Activated CD8-positive, alpha-beta memory T cell treated with anti-CD3 and anti-CD28 coated beads for 24 hours (primary cell): ENCODE measurements at places on chromosomes 11 and 22.

DNA sequence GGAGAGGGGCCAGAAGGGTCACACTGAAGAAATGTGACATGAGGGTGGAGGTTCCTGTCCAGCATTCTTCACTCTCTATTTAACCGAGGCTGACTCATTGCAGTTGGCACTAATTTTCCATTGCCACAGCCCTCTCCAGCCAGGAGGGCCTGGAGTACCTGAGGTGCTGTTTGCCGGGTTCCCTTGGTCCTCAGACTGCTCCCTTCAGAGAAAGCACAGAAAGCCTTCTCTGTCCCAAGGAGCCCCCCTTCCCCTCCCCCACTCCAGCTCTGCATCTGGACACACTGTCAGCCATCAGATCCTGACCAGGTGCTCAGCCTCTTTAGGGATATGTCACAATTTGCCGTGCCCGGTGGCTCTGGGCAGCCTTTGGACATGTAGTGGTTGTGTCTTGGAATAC is 3.2 kb upstream of the C11orf91 start:
- DNase-seq = no peak

- no peak for DNase-seq
These were observed 110.3 kb upstream of the PITPNB start for GRCh38 chr22:28029201-28029948.

DNA sequence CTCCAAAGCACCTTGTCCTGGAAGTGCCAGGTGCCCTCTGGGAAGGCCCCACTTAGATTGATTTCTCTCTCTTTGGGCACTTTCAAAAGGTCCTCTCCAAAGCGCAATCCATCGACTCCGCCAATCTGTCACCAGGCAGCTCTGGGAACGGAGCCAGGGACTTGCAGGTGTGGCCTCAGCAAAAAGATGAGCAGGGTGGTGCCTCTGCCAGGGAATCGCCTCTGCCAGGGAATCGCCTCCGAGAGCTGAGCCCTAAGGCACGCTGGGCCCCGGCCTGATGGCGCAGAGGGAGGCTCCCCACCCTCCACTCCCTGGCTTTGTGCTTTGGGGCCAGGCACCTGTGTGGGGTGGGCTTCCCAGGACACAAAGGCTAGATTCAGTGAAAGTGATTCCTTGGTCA is 1391.3 kb downstream of the TBC1D22A start:
- no peak for DNase-seq

GRCh38 chr11:57499983-57500461 is 15.5 kb downstream of the SLC43A1 start:
- no peak for DNase-seq

DNA sequence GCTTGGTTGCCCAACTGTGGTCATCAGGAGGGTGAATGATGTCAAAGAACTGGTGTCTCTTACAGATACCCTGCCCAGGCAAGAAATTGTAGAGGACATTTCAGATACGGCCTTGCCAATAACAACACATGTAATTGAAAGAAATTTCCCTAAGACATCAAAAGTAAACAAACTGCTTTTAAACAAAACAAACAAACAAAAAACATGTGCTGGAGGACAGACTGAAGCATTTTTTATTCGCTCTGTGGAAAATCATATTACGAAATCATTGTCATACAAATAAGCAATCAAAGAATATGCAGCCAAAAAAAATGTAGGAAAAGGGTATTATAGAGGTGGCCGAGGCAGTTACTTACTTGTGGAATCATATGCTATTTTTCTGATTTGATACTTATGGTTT is 52.1 kb upstream of the MYEOV start:
- no peak for DNase-seq

DNA sequence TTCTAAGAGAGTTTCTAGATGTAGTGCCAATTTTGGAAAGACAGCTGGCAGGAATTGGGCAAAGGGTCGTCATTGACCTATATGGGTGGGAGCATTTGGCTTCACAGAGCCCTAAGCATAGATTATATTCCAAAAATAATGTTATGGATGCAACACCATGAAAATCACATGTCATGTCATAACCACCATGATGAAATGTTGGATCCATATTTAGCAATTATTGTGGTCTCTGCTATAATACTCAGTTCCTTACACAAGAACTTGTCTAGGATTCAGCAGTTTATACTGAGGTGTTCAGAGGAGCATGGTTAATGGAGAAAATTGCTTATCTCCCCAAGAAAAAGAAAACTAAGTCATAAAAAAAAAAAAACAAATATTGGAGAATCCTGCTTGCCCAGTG is 31.6 kb downstream of the NTM start:
- DNase-seq = no peak

DNA sequence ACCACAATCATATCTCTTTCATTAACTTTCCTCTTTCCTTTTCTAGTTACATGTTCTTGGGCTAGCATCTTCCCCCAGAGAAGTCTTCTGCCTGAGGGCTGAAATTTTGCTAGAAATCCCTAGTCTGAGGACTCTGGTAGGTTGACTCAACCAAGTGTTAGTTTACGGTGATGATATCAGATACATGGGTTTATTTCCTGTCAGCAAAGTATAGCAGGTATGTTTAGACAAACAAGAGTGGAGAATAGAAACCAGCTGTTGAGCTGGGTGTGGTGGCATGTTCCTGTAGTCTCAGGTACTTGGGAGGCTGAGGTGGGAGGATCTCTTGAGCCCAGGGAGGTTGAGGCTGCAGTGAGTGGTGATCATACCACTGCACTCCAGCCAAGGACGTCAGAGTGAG is 11.2 kb downstream of the FOLR1 start:
- DNase-seq = peak; percentile 15

- peak; percentile 61 for DNase-seq
These were observed 65.4 kb downstream of the MICAL2 start for GRCh38 chr11:12175694-12176241.

- no peak for DNase-seq
These were observed 343.9 kb upstream of the CADM1 start for GRCh38 chr11:115848080-115848479.

DNA sequence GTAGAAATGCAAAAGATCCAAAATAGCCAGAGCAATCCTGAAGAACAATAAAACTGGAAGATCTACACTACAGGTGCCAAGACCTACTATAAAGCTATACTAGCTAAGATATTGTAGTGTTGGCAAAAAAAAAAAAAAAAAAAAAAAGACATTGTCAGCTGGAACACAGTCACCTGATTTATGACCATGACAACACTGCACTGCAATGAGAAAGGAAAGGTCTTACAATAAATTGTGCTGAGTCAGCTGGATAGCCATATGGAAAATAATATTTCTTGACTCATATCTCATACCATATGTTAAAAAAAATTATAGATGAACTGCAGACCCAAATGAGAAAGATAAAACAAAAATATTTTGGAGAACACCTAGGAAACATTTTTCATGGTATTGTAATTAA is 3.1 kb upstream of the PANX3 start:
- DNase-seq = no peak

- no peak for DNase-seq
These were observed 133.4 kb downstream of the SWAP70 start for GRCh38 chr11:9797300-9797699.

DNA sequence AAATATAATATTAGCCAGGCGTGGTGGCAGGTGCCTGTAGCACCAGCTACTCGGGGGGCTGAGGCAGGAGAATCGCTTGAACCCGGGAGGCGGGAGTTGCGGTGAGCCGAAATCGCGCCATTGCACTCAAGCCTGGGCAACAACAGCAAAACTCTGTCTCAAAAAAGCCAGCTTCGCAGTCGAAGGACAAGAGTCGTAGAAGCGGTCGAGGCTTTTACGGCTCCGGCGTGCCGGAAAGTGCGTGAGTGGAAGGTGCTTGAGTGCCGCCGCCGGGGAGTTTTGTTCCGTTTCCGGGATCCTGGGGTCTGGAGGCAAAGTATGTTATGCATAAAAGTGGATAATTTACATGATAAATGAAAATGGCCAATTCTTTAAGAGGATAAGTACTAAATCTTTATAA is 43.6 kb downstream of the SYN3 start:
- DNase-seq = no peak

GRCh38 chr11:28098257-28098656 is 9.7 kb downstream of the KIF18A start:
- DNase-seq = no peak

- no peak for DNase-seq
These were observed 30.4 kb upstream of the TENM4 start for GRCh38 chr11:79471071-79471844.

DNA sequence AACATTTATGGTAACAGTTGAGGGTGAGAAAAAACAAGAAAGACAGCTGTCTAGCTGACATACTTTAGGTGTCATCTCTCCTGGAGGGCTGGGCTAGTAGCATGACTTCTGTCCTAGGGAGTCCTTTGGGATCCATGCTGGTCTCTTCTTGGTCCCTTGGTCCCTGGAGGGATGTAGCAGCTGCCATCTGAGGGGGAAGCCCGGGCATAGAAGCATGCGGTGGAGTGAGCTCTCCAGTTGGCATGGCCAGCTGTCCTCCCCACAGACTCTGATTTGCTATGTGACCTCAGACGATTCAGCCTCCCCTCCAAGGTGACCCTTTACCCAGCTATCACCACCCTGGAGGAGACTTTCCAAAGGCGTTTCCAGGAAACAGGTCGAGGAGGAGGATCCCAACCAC is 28.7 kb downstream of the POU2F3 start:
- no peak for DNase-seq

DNA sequence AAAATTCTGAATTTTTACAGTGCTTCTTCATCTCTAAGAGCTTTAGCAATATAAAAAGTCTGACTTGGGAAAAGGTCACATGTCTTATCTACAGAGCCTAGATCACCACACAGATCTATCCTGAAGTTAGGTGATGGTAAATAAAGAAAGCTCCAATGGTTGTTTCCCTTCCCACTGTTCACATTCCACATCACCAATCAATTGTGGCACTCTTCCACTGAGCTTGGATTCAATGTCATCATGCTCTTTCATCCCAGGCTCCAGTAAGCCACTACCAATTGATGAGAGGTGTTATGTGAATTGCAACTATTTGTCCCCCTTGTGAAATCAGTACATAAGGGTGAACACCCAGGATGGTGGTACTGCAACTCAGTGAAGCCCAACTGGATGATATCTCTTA is 47.8 kb downstream of the ALG9 start:
- no peak for DNase-seq

DNA sequence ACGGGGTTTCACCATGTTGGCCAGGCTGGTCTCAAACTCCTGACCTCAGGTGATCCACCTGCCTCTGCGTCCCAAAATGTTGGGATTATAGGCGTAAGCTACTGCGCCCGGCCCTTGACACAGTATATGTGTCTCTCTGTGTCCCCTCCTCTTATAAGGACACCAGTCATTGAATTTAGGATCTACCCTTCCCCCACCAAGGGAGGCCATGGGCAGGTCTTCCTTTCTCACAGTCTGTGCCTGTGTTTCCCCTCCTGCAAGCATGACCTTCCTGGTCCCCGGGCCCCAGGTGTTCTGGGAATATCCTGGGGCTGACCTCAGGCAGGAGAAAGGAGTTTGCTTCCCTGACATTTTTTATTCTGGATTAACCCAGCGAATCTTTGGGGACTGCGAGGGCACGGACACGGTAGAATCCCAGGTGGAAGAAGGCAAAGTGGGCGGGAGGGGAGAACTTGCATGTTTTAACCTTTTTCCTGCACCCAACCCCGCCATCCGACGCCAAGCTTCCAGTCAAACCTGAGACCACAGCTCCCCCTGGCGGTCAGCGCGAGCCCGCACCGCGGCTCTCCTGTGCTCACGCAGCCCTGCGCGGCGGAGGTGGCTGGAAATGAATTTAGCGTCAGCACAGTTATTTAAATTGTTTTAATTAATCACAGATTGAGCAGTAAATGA is 42.1 kb upstream of the ISX start:
- peak; percentile 82 for DNase-seq

DNA sequence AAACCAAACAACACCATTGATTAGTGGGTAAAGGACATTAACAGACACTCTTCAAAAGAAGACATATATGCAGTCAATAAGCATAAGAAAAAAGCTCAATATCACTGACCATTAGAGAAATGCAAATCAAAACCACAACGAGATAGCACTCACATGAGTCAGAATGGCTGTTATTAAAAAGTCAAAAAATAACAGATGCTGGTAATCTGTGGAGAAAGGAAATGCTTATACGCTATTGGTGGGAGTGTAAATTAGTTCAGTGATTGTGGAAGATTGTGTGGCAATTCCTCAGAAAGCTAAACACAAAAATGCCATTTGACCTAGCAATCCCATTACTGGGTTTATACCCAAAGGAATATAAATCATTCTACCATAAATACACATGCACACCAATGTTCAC is 182.6 kb downstream of the TRPC6 start:
- no peak for DNase-seq

GRCh38 chr11:82890936-82891335 is 9.3 kb downstream of the PRCP start:
- no peak for DNase-seq

DNA sequence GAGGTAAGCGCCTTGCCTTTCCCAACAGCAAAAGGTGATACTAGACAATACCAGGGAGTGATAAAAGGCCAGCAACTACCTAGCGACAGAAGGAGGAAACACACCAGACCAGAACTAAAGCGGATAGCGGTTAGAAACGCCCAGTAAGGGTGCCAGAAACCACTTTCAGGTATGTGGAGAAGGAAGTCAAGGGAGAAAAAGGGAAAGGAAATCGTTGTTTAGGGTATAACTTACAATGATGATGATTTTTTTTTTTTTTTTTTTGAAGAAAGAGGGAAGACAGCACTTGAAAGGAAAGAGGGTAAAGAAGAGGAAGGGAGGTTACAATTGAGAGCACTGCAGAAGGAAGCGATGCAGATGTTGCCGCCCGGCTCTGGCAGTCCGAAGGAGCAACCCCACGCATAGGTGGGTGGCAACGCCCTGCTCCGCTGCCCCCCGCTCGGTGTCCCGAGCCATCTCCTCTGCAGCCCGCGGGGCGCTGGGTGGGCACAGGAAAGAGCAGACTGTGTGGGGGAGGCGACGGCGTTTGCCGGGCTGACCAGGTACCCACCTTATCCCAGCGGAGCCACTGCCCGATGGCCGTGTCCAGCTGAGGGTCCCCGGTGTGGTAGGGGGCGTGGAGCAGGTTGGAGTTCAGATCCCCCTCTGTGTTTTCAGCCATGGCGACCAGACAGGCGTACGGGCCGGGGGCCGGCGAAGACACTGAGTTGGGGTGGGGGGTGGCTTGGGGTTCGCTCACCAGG is 561 bp downstream of the PGM2L1 start:
- DNase-seq = no peak

DNA sequence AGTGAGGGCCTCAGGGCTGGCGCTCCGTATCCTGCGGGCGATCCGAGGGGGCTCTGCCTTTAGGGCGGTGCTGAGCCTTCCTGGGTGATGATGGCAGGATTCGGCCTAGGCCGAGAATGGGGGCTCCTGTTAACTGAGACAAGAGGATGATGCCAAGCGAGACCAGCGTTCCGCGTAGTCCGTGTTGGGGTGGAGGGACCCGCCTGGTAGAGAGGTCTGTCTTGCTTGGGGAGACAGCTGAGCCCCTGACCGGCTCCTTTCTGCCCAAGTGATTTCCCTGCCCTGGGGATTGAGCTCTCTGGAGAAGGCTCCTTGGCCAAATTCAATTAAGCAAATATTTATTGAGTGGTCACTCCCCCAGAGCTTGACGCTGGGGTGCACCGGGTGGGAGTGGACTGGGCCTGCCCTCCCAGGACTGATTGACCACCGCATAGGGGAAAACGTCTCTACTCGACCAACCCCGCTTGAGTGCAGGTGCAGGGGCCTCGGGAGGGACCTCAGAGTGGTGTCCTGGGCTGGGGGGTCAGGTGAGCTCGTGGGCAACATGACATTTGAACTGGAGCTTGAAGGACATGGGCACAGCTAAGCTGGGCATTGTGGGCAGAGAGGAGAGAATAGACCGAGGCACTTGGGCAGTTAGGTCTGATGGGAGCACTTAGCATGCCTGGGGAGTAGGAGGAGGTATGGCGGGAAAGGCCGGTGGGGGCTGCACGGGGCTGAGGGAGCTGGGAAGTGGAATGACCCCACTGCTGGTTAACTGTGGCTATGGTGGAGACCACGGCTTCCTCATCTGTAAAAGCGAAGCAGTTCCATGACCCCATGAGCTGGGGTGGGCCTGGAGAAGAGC is 1.1 kb downstream of the GNAZ start:
- DNase-seq = no peak
